ENCODE measurements at places on chromosomes 1 and 21. TPM values are rescaled to one million over a fixed set of nuclear protein-coding genes. Genes with fewer than 3 reads are reported as not detected.

DNA sequence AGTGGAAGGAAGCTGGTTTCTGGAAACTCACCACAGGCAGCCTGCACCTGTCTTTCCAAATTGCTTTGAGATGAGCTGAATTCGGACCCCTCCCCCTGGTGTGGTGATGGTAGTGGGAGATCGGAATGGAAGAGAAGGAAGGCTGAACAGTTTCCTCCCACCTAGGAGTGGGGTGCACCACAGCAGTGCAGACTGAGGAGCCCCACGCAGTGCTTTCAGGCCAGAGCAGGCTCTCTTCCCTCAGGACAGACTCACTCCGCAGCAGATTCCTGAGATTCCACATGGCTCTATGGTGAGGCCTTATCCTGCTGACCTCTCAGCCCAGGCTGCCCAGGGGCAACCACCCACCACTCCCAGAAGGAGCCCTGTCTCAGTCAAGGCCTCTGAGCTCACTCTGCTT is 80.9 kb downstream of the ATP1A1 start:
- DNase-seq, result no peak

DNA sequence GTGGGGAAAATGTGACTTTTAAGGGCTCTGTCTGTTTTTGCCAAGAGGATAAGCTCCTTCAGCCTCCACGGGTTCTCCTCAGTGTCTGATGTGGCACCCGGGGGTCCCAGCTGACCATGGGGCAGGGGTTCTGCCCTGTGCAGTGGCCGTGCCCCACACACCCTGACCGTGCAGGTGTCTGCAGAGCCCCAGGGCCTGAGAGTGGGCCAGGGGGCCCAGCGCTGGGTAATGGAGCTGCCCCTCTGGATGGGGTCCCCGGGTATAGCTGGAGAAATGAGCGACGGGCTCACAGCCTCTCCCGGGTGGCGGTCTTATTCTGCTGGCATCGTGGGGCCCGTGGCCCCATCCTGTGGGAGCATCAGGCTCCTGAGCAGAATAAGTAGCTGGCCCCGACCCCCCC is 2.9 kb upstream of the PFKL start:
- DNase-seq, result no peak

DNA sequence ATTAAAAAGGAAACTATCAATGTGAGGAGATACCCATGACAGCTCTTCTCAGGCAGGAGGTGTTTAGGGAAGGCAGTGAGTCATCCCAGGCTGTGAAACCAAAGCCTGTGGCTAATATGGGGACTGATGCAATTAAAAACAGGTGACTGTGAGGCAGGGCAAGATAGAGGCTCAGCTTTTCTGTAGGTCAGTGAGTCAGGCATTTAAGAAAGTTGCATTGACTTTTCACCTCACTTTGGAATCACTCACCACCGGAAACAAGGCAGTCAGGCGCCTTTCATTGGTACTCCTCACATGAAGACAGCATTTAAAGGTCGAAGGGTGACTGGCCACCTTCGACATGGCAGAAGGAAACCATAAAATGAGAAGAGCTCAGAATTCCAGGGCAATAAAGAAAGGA is 54.5 kb downstream of the PAPPA2 start:
- no peak for DNase-seq

GRCh38 chr1:200629876-200630514 is 9.4 kb upstream of the KIF14 start:
- no peak for DNase-seq

Gene C1orf141
- not detected for total RNA-seq

GRCh38 chr1:46757247-46757955 is 38.5 kb upstream of the EFCAB14 start:
- DNase-seq, result no peak

DNA sequence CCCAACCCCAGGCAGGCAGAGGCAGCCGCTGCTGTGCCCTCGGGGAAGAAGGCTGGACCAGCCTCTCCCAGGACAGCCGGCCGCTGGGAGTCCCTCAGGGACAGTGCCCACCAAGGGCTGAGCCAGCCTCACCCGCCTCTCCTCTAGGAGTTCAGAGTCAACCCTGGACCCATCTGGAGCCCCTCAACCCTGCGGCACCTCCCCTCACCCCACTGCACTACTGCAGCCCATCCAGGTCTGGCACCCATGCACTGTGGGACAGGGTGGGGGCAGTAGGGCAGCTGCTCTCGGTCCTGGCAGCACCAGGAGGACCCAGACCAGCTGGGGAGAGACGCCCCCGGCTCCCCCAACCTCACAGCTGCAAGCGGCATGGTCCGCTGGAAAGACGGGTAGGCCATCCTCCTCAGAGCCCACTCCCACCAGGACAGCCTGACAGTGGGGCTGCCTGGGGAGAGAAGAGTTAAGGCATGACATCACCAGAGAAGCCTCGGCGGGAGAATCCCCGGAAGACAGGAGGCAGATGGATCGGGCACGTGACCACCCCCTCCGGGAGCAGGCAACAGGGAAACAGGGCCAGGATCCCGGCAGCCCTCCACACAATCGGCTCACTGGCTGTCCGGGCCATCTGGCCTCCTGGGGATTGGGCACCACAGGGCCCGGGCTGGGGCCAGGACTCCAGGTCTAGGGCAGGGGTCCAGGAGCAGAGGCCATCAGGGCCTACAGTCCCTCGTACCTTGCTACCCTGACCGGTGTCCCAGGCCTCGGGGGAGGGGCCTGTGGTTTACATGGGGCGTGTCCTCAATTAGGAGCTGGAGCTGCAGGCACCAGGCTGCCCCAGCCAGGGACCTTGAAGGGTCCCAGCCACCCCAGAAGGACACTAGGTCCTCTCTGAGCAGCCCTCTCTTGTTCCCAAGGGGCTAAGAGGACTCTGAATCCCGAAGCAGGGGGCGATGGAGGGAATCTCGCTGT is 3.1 kb downstream of the ACAP3 start:
- DNase-seq, result peak; percentile 46
